Stimulated activated CD4-positive, alpha-beta T cell treated with anti-CD3 and anti-CD28 coated beads, Interleukin-4, amount 100 ng/mL, for 48 hours (primary cell): ENCODE measurements at places on chromosomes 5 and 9.
A peak's percentile ranks its signal among the peaks of the same experiment; 100 is the strongest.

GRCh38 chr5:142803428-142804125 lies 33.4 kb downstream of the ARHGAP26 start:
- no peak for DNase-seq

DNA sequence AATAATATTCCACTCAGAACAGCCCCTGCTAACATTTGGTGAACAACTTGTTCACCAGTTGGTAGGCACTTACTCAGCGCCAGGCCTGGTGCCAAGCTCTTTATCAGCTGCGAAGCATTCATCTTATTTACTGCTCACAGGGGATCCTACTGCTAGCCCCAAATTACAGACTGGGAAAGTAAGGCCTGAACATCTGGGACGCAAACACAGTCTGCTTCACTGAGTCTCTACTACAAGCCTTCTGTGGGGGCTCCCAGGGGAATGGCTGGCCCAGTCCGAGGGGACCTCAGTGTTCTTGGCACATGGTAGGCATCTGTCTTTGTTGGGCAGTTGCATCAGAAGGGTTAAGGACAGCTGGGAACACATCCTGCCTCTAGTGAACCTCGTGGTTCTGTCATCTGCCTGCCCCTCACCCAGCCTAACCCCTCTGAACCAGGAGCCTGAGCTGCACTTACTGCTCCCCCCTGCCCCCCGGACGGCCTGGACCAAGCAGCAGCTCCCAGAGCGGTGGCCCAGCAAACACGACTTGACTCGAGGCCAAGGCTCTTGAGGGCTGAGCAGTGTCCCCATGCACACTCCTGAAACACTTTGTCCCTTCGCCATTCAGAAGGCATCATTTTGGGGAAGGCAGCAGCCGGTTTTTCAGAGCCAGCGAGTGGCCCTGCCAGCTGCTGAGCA lies at the start of gene PHYHD1:
PHYHD1 (plus strand) TSS at position 602 of the 678 bp plus-strand sequence. CDS start 1,342 bp downstream, outside the sequence.
- no peak for DNase-seq

DNA sequence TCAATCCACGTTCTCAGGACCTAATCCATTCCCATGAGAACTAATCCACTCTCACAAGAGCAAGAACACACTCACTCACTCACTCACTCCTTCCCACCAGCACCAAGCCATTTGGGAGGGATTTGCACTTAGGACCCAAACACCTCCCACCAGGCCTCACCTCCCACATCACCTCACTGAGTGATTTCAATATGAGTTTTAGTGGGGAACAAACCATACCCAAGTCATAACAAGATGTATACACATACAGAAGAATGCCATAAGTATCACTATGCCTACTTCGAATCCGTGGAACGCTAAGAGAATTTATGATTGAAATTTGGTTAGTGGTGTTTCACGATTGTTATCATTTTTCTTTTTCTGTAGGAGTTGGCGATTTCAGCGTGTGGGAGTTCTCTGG lies 29.3 kb upstream of the CTSL start:
- no peak for DNase-seq

GRCh38 chr9:135103001-135103446 lies 15.6 kb downstream of the OLFM1 start:
- DNase-seq = no peak

- DNase-seq = no peak
Measured at GRCh38 chr9:77926371-77926878, 105.2 kb downstream of the GNAQ start.

DNA sequence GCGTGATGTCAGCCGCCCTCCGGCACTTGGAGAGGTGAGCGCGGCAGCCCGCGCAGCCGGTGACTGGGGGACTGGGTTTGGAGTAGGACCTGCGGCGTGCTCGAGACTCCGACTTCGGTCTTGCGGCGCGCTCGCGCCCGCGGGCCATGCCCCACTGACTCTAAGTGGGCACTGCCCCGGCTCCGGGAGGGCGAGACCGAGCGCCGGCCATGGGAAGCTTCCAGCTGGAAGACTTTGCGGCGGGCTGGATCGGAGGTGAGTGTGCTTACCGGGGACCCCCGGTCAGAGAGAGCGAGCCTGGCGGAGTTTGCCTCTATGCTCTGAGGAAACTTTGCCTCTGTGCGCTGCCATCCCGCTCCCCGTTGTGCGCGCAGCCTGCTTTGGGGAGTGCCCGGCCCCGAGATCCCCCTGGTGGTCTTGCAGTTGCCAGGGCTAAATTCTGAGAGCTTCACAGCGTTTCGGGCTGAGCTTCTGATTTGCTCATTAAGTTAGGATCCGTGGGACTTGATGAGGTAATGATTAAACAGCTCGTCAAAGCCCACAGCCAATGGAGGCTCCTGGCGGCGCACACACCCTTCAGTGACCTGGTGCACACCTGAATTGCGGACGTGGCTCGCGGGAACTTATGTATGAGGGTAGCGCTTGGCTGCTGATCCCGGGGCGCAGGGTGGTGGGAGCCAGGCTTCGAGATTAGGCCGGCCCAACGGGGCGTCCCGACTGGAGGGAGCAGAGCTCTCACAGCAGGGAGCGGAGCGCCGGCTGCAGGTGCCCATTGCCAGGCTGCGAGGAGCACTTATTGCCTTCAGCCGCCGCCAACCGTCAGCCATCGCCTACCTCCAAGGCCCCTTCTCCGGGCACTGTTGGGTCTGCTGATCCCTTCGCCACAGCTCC lies at the start of gene SLC25A48:
SLC25A48 (plus strand) TSS at position 25 of the 891 bp plus-strand sequence; CDS start at position 210, 185 bp downstream.
- peak; percentile 32 for DNase-seq

- DNase-seq = no peak
Measured at GRCh38 chr5:133244242-133244641, 192.4 kb downstream of the HSPA4 start.

DNA sequence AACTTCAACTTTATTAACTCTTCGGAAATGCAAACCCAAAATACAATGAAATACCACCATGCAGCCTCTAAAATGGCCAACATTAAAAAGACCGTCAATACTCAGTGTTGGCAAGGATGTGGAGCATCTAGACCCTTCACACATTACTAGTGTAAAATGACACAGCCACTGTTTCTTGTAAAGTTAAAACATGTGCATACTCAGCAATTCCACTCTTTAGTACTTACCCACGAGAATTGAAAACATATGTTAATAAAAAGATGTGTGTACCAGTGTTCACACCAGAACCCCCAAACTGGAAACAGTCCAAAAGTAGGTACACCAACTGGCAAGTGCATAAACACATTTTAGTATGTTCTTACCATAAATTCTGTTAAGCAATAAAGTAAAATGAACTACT lies 294.7 kb downstream of the PLK2 start:
- DNase-seq = no peak

- DNase-seq = no peak
Measured at GRCh38 chr5:155406815-155407214, 393.3 kb downstream of the KIF4B start.

- no peak for DNase-seq
Measured at GRCh38 chr9:135732569-135733257, 30.7 kb downstream of the KCNT1 start.

- DNase-seq = no peak
Measured at GRCh38 chr5:74239261-74239660, 401.3 kb downstream of the ENC1 start.

GRCh38 chr9:108351571-108351970 lies 504.2 kb downstream of the ACTL7B start:
- DNase-seq = no peak

- no peak for DNase-seq
Measured at GRCh38 chr5:14415698-14416074, 165.9 kb upstream of the OTULINL start.

GRCh38 chr9:127172066-127172707 lies 49.8 kb upstream of the ANGPTL2 start:
- DNase-seq = no peak

GRCh38 chr9:21294904-21295538 lies 10.1 kb downstream of the IFNA5 start:
- no peak for DNase-seq

DNA sequence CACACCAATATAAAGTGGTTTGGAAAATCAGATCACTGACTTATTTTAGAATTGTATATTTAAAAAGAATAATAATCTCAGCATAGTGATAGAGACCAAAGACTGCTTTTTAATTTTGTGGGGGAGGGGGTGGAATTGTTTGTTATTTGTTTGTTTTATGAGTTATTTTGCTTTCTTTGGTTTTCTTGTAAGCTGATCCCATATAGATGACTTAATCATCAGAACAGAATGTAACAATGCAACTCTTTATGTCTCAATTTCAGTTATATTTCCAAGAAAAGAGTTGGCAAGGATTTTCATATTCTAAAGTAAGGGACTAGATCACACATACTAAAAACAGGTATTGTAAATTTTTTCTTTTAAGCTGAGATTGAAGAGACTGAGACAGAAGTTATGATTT lies 984.9 kb downstream of the TLE4 start:
- DNase-seq = no peak

DNA sequence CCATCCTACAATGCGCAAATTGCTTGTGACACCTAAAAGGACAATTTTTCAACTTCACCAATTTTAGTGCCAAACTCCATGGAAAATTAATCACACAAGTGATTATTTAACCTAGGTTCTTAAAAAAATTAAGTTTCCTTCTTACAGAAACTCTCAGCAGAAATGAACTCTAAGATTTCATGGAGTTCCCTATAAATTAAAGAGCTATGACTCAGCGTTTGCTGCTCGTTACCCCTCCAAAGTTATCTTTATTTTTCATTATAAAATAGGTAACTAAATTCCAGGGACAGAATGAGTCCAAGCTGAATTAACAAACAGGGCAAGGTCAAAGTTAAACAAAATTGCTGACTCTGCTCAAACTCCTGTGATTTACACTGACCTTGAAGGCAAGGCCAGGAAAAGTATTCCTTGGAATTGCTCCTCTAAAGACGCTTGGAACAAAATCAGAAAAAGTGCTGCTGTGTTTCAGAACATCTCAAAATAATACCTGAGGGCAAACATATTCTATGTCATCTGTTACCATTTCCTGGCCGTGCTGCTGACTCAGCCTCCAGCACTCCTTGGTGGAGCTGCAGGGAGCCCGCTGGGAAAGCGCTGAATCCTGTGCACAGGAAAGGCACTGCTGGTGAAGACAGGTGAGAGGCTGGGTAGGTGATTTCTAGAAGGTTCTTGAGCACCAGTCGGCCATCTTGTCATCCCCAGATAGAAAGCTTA lies 2.5 kb upstream of the CMBL start:
- no peak for DNase-seq

DNA sequence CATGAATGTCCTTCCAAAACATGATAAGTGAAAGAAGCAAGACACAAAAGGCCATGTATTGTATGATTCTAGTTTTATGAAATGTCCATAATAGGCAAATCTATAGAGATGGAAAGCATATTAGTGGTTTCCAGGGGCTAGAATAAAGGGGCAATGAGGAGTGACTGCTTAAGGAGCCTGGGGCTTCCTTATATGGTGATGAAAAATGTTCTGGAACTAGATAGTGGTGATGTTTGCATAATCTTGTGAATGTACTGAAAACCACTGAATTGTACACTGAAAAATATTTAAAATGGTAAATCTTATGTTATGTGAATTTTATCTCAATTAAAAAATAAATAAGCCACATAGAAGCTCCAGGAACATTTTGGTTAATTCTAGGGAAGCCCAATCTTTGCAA lies 144.4 kb upstream of the ANKRD55 start:
- no peak for DNase-seq

DNA sequence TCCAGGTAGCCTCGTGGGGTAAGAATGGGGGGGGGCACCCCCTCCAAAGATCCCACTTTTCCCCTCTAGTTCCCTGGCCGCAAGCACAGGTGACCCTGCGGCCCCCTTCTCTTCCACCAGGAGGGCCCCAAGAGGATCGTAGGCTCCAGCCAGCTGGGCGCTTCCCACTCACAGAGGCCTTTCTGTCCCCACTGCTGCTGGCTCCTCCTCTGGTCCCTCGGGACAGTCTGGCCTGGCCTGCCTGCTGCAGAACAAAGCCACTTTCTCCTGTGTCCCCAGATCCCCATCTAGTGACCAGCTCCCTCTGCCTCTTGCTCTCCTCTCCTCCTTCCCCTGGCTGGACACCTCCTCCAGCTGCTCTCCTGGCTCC lies 534 bp upstream of the SAPCD2 start:
- DNase-seq = no peak

- DNase-seq = no peak
Measured at GRCh38 chr9:12719431-12719830, 26.2 kb downstream of the TYRP1 start.

DNA sequence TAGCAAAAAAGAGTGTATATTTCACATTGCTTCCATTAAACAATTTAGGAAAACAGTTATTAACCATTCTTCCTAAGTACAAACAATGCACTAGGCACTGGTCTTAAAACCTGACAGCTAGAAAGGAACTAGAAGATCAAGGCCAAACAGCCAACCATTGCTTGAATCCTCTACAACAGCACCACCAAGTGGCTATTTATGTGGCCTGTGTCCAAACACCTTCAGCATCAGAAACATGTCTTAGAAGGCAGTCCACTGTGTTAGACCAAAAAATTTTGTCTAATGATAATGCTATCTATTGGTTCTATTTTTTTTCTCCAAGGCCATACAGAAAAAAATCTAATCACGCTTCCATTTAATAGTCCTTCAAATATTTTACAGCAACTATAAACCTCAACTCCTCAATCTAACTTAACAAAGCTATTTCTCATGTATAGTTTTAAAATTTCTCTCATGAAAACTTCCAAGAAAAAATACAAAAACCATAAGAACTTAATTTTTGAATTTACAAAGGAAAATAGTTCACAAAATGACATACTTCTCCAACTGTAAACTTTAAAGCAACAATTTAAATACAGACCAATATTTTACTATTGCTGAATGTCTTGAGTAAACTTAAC lies 36.1 kb downstream of the CAAP1 start:
- DNase-seq = no peak

DNA sequence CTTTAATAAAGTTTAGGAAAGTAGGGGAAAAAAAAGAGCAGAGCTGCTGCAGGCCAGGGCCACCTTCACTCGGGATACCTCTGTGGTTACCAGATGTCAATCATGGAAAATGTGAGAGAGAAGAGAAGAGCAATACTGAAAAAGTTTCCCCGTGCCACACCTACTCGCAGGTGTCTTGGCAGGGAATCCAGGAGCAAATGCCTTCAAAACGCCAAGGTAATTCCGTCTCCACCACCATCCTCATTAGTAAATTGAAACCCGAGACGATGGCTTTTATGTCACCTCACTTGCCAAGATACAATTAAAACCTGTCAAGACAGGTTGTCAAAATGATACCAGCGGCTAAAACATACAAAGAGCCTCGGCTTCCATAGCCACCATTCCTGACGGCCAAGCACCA lies 49.7 kb downstream of the FAM81B start:
- no peak for DNase-seq

DNA sequence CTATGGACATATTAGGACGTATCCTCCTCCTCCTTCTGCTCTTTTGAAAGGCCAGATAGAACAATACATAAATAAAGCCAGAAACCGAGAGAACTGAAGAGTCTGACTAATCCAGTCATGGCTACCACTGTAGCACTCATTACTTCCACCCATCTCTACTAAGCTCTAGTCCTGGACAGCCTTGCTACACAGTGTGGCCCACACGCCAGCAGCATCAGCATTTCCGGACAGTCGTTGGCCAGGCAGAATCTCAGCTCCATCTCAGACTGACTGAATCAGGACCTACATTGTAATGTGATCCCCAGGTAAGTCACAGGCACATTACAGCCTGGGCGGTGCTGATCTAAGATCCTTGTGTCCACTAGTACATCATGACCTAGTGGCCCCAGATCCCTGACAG lies 182.9 kb downstream of the DRD1 start:
- no peak for DNase-seq

- no peak for DNase-seq
Measured at GRCh38 chr9:109381011-109381729, 60.3 kb upstream of the EPB41L4B start.
